ENCODE measurements at places on chromosomes 16 and 17.

GRCh38 chr17:57551321-57552079, 193.6 kb downstream of the CCDC182 start:
- no peak for DNase-seq

- DNase-seq, result no peak
Observed at GRCh38 chr17:41419716-41420115, 4.7 kb downstream of the KRT37 start.

GRCh38 chr17:42018988-42019387, 902 bp upstream of the NKIRAS2 start:
- DNase-seq, result no peak

GRCh38 chr17:58191241-58191896, 1.2 kb upstream of the EPX start:
- DNase-seq, result no peak

All from cardiac fibroblast (primary cell).